Fibroblast of mammary gland (primary cell): ENCODE measurements at places on chromosomes 1 and 21.

DNA sequence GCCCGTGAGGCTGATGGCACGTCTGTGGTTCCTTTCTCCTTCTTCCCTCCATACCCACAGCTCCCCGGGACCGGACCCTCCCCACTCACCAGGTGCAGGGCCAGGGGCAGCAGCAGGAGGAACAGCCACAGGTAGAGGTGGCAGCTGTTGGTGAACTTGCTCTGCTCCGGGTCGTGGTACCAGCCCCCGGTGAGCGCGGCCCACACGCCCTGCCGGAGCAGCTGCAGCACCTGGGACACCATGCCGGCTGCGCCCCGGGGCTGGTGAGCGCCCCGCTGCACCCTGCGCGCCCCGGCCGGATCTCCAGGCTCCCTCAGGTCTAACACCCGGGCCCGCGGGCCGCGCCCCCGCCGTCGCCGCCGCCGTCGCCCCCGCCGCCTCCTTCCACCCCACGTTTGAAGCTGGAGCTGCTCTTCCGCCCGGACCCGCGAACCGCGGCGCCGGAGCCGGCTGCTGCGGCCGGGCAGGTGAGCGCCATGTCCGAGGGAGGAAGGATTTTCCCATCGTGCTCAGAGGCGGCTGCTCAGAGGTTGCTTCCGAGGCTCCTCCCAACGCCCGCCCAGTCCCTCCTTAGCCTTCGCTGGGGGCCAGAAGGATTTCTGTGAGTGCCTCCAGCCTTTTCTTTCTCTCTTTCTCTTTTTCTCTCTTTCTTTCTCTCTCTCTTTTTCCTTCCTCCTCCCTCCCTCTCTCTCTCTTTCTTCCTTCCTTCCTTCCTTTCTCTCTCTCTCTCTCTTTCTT, at the start of gene PCNX2:
TSS of gene PCNX2 (minus strand) at position 489 of the 738 bp plus-strand sequence. CDS start at position 242, 247 bp downstream.
- peak; percentile 49 for DNase-seq

GRCh38 chr1:54245501-54245900, 45.5 kb downstream of the MRPL37 start:
- DNase-seq: peak; percentile 11

DNA sequence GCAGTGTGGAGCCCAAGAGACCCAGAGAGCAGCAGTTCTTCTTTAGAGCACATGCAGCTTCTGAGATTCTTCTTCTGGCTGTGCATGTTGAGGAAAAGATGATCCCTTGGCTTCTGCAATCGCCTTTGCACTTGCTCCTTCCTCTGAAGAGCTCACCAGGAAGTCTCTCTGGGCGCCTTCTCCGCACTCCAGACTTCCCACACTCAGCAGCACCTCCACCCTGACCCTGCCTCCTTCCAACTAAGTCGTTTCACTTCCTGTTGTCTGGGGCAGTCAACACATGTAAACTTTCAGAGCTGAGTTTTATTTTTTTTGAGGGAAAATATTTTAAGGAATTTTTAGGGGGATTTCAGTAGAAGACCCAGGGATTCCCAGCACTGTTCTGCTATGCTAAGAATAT, 73.4 kb upstream of the F3 start:
- DNase-seq: no peak

DNA sequence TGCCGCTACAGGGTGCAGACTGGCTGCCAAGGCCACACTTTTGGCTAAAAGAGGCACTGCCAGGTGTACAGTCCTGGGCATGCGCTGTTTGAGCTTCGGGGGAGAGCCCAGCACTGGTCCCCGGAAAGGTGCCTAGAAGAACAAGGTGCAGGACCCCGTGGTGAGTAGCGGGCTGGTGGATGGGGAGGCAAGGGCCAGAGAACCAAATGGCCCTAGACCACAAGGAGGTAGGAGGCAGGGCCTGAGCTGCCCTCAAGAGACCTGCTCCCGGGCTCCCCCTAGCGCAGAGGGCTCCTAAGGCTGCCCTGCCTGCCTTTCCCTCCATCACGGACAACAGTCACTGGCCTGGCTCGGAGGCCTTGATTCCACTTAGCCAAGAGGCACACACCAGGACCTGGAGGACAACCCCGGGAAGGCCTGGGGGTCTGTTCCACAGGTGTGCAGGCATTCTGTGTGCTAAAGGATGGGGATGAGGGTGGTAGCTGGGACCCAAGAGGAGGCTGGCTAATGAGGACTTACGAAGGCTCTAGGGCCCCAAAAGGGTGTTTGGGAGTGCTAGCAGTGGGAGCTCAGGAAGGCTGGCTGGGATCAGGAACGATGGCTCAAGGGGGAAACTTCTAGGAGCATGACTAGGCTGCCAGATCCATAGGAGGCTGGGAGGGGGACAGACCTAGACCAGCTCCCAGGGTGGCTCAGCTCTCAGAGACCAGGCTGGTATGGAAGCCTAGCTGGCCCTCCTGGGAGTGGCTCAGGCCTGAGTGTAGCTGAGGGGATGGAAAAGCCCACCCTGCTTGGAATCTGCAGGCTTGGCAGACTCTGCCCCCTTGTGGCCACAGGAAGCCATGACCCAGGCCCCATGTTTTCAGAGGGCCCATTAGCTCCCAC, 742 bp downstream of the ARTN start:
- peak; percentile 58 for DNase-seq

DNA sequence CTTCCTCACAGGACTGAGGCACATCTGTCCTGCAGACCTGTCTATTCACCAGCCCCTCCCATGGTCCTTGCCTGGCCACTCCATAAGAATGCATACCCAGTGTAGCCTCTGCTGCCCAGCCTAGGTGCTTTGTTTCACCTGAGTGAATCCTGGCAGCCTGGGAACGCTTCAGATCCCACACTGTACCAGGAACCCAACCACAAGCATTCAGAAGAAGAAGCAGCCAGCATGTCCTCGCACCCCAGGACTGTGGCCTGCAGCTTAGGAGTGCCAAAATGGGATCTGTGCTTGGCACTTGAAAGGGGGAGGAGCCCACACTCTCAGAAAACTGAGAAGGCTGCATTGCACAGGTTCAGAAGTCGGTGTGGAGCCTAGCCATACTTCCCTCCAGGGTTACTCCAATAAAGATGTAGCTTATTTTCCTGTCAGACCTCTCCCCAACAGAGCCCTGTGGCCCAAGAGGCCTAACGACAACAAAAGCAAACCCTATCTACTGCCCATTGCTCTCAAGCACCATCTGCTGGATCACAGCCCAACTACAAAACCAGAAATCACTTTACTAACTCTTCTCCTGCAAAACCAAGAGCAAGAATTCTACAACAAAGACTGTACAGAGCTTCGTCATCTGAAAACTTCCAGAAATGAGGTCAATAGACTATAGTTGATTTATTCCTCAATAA, 923.1 kb upstream of the NEGR1 start:
- no peak for DNase-seq

DNA sequence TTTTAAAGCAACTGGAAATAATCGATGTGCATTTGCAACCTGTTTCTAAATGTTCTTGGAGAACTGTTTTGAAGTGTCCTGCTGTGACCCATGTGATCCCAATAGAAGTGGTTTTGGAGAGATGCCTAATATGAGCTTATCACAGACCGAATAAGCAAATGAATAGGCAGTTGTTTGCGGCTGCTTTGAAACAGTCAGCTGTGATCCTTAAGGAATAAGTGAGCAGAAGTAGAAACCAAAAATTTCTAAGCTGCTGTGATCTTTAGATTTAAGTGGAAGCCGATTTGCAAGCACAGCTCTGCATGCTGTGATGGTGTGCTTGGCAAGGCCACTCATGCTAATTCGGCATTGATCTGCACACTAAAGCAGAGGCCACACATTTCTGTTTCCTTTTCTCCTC, 329.5 kb upstream of the DUSP10 start:
- peak; percentile 18 for DNase-seq

- no peak for DNase-seq
Measured at GRCh38 chr1:59814901-59815825, at the start of gene HOOK1. Gene HOOK1 (plus strand): TSS chr1:59814949. CDS start chr1:59815118, 169 bp downstream.

GRCh38 chr1:86636898-86637297, 67.5 kb upstream of the SH3GLB1 start:
- DNase-seq: no peak

- DNase-seq: no peak
Measured at GRCh38 chr1:183911285-183911684, 106.4 kb downstream of the RGL1 start.

DNA sequence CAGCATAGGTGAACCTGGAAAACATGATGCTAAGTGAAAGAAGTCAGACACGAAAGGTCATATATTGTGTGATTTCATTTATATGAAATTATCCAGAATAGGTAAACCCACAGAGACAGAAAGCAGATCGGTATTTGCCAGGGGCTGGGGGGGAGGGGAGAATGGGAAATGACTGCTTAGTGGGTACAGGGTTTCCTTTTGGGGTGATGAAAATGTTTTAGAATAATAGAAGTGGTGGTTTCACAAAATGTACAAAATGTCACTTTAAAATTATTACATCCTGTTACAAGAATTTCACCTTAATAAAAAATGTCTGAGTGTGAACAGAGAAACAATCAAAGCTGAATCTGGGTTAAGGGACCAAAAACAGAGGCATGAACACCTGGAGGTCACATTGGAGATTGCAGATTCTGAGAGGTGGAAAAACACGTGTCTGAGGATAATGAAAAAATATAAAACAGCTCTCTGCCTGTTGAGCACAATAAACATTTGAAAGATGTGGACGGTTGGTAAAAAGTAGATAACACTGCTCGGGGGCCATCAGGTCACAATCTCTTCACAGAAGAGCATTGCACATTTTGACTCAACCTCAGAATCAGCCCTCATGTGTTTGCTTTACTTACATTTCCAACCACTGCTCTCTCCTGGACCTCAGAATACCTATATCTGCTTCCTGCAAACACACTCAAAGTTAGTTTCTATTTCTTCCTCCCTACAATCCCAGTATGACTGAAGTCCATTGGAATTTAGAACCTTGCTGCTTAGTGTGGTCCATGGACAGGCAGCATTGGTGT, 3.2 kb downstream of the SLAMF6 start:
- DNase-seq: no peak

GRCh38 chr1:203038891-203039608, 12.8 kb downstream of the PPFIA4 start:
- peak; percentile 69 for DNase-seq

DNA sequence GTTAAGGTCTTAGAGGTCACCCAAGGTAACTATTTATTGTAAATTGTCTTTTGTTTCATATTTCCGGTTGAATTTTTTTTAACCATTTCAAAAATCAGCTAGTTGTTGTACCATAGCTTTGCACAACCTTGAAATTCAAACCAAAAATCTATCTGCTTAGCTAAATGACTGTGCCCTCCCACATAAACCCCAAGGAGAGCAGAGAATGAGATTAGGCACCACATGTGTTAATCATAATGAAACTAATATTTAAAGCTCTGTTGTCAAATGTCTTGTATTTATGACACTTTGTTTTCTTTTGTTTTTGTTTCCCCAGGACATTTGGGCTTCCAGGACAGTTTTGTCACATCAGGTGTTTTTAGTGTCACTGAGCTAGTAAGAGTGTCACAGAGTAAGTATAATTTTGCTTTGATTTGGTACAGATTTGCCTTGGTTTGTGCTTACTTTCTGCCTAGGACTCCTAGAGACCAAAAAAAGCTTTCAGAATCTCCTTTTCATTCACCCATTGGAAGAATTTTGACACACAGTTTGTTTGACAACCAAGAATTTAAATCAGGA, 249.9 kb downstream of the NFIA start:
- DNase-seq: no peak

GRCh38 chr1:69743146-69743545, 175.4 kb downstream of the LRRC7 start:
- DNase-seq: no peak

DNA sequence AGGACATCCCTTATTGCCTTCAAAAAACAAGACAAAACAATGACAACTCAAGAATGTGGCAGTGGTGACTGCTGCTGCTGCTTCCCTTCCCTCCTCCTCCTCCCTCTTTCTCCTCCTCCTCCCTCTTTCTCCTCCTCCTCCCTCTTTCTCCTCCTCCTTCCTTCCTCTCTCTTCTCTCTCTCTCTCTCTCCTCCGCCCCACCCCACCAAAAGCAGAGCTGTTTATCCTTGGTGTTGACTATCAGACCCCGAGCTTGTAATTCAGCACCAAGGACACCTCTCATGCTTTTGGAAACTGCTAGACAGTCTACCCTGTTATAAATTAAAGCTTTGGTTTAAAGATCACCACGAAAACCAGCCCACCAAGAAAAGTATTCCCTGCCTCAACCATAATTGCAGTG, 72.4 kb upstream of the IFNAR2 start:
- DNase-seq: no peak

- no peak for DNase-seq
Measured at GRCh38 chr1:29851691-29852090, 615.4 kb downstream of the PTPRU start.

- DNase-seq: peak; percentile 57
Measured at GRCh38 chr1:9180111-9180819, 51.4 kb upstream of the GPR157 start.

GRCh38 chr1:47934243-47934805, 62.9 kb downstream of the TRABD2B start:
- DNase-seq: peak; percentile 81

DNA sequence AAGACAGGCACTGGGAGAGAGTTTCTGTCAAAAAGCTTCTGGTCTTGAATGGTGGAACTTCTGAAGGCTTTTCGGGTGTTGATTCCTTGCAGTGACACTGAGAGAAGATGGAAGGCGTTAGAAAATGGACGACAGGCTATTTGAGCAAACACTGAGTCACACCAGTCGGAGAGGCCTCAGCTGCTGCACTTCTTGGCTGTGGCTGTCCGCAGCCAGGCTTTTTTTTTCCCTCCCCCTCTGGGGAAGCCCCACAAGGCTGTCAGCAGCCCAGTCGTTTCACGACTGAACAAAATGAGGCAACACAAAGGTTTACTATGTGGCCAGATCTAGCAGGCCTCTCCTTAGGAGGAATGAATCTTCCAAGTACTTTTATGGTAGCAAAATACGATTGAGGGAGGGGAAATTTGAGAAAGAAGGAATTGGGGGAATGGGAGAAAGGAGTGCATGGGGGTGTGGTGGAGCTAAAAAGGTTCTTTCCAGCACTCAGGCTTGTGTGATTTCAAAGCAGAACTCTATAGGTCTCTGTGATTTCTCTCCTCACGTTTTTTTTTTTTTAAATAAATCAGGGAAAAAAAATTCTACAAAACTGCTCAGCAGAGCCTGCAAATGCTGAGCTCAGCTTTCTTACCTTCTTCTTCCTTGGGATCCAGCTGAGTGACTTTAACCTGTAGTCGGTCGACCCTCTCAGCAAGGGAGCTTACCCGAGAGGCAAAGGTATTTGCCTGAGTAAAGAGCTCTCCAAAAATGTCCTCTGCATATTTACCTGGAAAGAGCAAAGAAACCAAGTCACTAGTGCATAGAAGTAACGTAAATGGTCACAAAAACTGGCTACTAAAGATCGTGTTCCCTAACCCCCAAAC, 26.1 kb downstream of the GPR3 start:
- DNase-seq: peak; percentile 94
